ENCODE measurements at places on chromosomes 7 and 10.

- peak; percentile 38 for DNase-seq
- H3K4me1 ChIP-seq = peaks cover 33% of the 10 kb centered on the region
- peaks cover 29% of the 10 kb centered on the region for H3K36me3 ChIP-seq
- H3K27me3 ChIP-seq = no peaks in the 10 kb centered on the region
Observed at GRCh38 chr7:151114151-151115090, 28.1 kb downstream of the AGAP3 start.

DNA sequence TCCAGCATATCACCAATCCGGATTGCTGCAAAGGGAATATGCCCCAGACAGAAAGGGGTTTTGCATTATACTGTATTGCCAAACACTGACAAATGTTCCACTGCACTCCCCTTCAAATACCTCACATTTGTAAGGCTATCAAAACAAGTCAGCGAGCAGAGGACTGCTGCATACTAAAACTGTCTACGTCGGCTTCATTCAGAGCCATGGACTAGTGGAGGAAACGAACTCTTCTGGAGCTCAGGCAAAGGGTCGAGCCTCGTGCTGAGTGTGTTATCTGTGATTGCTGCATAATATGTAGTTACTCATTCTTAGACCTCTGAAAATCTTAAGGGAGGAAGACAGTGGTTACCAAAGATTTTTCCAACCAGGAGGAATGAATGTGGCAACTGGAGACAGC is 200.2 kb downstream of the DYNC1I1 start:
- H3K36me3 ChIP-seq = no peaks in the 10 kb centered on the region
- no peak overlapping the region for H3K27ac ChIP-seq
- no peak for DNase-seq
- no peaks in the 10 kb centered on the region for H3K4me1 ChIP-seq
- no peak overlapping the region for H3K4me3 ChIP-seq
- H3K27me3 ChIP-seq = no peaks in the 10 kb centered on the region

- no peaks in the 10 kb centered on the region for H3K4me1 ChIP-seq
- no peak overlapping the region for H3K4me3 ChIP-seq
- no peaks in the 10 kb centered on the region for H3K27me3 ChIP-seq
- H3K36me3 ChIP-seq = no peaks in the 10 kb centered on the region
- no peak overlapping the region for H3K27ac ChIP-seq
Observed at GRCh38 chr7:147804032-147804431, 786.5 kb upstream of the C7orf33 start.

DNA sequence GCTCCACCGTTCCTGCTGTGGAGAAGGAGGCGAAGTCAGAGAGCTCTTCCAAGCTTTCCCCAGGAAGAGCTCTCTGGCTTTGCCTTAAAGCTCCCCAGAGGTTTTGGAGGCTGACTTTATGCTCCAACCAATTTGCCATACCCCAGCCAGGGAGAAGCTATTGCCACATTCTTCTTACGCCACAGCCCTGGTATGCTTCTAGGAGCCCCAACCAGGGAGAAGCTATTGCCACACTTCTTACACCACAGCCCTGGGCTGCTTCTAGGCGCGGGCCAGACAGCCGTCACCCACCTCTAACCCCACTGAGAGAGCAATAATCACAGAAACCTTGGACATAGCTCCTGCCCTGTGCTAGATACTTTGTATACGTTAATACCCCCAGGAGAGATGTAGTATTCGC is 951 bp downstream of the ELOVL3 start:
- no peak overlapping the region for H3K4me3 ChIP-seq
- H3K36me3 ChIP-seq = no peaks in the 10 kb centered on the region
- H3K4me1 ChIP-seq = peaks cover 20% of the 10 kb centered on the region
- peaks cover 38% of the 10 kb centered on the region for H3K27me3 ChIP-seq
- no peak overlapping the region for H3K27ac ChIP-seq
- peak; percentile 80 for DNase-seq

DNA sequence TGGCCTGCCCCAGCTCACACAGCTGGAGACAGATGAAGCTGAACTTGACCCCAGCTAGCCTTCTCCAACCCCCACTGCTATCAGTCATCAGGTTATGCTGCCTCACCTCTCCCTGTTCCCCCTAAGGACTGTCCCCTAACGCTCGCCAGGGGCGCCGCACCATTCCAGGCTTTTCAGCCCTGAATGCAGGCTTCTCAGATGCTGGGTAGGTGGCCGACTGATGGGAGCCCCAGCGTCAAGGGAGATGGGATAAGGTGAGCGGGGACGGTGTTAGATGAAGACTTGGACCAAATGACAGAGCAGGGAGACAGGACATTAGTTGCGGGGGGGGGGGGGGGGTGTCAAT is 15.8 kb upstream of the OPALIN start:
- no peaks in the 10 kb centered on the region for H3K36me3 ChIP-seq
- no peaks in the 10 kb centered on the region for H3K27me3 ChIP-seq
- peaks cover 3% of the 10 kb centered on the region for H3K4me1 ChIP-seq
- no peak overlapping the region for H3K4me3 ChIP-seq
- DNase-seq = no peak

- no peaks in the 10 kb centered on the region for H3K36me3 ChIP-seq
- no peak for DNase-seq
- H3K4me1 ChIP-seq = no peaks in the 10 kb centered on the region
- H3K27ac ChIP-seq = no peak overlapping the region
Observed at GRCh38 chr10:9811601-9812000, 1206.1 kb upstream of the CELF2 start.

GRCh38 chr10:88901984-88902789 is 22.1 kb downstream of the STAMBPL1 start:
- no peak overlapping the region for H3K27ac ChIP-seq
- no peaks in the 10 kb centered on the region for H3K27me3 ChIP-seq
- no peaks in the 10 kb centered on the region for H3K36me3 ChIP-seq
- no peak for DNase-seq
- H3K4me3 ChIP-seq = no peak overlapping the region
- H3K4me1 ChIP-seq = no peaks in the 10 kb centered on the region

- H3K4me1 ChIP-seq = no peaks in the 10 kb centered on the region
- H3K36me3 ChIP-seq = peaks cover 1% of the 10 kb centered on the region
- no peak for DNase-seq
- H3K4me3 ChIP-seq = no peak overlapping the region
- H3K27ac ChIP-seq = no peak overlapping the region
Observed at GRCh38 chr7:10930551-10930950, 43.1 kb upstream of the PHF14 start.

DNA sequence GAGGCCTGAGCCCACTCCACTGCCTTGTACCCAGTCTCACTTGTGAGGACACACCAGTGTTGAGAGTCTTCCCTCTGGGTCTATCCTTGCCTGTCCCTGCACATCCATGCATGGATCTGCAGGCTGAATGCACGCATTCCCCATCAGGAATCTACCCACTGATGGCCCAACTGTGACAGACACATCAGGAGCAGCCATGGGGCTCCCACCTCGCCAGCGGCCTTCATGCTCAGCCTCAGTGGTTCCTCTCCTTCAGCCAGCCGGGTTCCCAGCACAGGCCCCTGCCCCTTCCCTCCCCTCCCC is 21.3 kb downstream of the ANTXRL start:
- H3K4me3 ChIP-seq = no peak overlapping the region
- H3K4me1 ChIP-seq = peaks cover 7% of the 10 kb centered on the region

DNA sequence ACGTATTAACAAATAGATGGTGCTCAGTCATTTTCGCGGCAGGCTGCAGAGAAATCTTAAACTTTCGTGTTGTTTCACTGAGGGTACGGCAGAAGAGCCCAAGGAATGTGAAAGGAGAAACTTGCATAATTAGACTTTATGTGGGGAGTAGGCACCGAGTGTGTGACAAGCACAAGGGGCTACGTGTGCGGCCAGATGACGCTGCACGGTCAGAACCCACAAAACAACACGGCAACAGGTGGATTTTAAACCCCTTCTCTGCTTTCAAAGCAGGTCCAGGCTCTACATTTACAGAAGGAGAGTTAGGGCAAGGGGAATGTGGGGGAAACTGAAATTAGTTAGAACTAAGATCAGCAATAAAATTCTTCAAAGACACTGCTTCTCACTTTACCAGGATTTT is 392 bp upstream of the UCN3 start:
- H3K27me3 ChIP-seq = no peaks in the 10 kb centered on the region
- no peaks in the 10 kb centered on the region for H3K36me3 ChIP-seq
- DNase-seq = no peak
- no peak overlapping the region for H3K4me3 ChIP-seq
- H3K4me1 ChIP-seq = no peaks in the 10 kb centered on the region
- H3K27ac ChIP-seq = no peak overlapping the region

DNA sequence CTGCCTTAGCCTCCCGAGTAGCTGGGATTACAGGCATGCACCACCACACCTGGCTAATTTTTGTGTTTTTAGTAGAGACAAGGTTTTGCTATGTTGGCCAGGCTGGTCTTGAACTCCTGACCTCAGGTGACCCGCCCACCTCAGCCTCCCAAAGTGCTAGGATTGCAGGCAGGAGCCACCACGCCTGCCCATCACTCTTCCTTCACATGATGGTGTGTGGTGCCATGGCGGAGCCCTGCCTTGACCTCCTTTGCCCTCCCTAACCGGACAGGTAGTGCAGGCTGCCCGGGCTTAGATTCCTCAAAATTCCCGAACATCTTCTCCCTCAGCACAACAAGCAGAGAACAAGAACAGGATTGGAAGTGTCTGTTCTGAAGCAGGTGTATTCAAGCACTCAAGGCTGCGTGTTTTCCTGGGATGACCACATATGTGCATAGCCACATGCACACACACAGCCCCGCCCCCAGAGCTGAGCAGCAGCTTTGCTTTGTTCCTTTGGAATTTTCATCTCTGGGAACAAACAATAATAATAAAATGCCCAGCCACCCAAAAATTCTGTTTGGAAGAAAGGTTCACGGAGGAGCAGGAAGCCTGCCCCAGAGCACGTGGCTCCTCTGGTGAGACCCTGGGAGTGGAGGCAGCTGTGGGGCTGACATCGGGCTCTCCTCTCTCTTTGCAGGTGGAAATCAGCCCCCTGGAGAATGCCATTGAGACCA is 131.3 kb upstream of the NPS start:
- no peak for DNase-seq
- H3K27me3 ChIP-seq = no peaks in the 10 kb centered on the region
- peaks cover 32% of the 10 kb centered on the region for H3K36me3 ChIP-seq

DNA sequence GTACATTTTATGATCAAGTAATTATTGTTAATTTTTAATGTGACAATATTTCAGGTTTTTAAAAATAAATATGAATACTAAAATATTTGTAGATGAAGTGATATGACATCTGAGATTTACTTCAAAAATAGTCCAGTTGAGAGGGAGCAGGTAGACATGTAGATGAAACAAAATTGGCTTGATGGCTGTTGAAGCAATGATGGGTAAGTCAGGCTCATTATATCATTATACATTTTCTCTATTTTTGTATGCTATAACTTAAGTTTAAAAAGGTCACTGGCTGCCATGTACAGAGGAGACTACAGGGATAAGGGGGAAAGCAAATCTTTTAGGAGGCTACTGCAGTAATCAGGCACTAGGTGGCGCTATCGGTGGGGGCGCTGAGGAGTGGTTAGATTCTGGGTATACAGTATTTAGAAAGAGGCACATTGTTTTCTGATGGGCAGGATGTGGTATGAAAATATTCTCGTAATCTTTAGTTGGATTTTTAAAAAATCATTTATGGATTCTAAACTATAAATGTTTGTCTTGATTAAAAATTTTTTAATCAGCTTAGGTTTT is 189.8 kb upstream of the IMMP2L start:
- H3K36me3 ChIP-seq = no peaks in the 10 kb centered on the region
- H3K4me3 ChIP-seq = no peak overlapping the region
- no peaks in the 10 kb centered on the region for H3K27me3 ChIP-seq

DNA sequence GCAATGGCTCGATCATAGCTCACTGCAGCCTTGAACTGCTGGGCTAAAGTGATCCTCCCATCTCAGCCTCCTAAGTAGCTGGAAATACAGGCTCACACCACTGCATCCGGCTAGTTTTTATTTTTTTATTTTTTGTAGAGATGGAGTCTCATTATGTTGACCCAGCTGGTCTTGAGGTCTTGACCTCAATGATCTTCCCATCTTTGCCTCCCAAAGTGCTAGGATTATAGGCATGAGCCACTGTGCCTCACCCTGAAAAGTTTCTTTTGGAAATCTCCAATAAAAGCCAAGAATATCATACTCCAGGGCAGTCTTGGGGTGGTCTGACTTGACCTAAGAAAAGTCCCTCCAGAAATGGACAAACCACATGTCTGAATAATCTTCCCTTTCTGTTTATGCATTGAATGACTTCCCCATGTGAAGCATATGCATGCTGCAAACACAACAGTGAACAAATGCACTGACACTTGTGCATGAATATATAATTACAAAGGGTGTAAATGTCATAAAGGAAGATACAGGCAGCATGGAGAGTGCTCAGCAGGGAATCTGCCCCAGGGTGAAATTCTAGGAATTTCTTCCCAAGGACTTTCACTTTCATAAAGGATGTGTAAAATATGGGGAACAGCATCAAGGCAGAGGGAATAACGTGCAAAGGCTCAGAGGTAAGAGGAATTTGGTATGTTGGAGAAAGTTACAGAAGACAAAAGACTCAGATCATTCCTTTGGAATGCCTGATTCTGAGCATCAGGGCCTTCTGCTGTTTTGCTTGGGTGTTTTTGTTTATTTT is 142.4 kb upstream of the LYZL1 start:
- peak; percentile 82 for DNase-seq
- H3K4me1 ChIP-seq = peaks cover 17% of the 10 kb centered on the region
- H3K36me3 ChIP-seq = no peaks in the 10 kb centered on the region
- H3K27ac ChIP-seq = peak overlapping the region; percentile 8
- H3K27me3 ChIP-seq = no peaks in the 10 kb centered on the region
- no peak overlapping the region for H3K4me3 ChIP-seq

DNA sequence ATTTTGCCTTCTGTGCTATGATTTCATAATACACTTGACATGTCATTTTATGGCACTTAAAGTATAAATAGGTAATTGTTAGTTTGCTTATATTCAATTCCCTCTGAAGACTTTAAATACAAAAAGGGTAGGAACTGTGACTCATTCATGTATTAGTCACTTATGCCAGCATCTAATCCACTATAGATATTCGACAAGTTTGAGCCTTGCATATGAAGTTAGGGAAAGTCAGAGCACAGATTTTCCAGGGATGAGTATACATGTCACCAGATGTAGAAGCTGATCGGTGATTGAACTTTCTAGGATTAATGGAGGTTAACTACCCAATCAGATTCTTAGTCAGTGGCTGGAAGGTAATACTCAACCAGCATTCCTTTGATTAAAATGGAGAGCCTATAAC is 1321.5 kb downstream of the XPNPEP1 start:
- no peak for DNase-seq
- H3K4me1 ChIP-seq = peaks cover 11% of the 10 kb centered on the region
- no peak overlapping the region for H3K27ac ChIP-seq
- no peaks in the 10 kb centered on the region for H3K36me3 ChIP-seq
- H3K4me3 ChIP-seq = no peak overlapping the region
- H3K27me3 ChIP-seq = no peaks in the 10 kb centered on the region

DNA sequence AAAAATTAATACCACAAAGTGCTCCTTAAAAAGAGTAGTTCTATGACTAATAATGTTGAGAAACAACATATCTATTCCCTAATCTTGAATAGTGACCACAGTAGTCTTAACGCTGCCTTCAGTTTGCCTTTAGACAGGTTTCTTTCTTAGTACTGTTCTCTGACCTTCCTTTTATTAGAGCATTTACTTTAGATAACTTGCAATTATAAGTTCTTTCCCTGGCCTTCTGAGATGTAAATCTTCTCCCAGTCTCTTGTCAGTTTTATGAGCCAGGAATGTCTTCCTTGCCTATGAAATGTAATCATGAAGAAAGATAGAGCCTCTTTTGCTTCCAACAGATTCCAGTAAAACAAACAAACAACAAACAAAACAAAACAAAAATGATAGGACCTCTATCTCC is 1119.8 kb upstream of the LRRTM3 start:
- H3K4me1 ChIP-seq = no peaks in the 10 kb centered on the region
- DNase-seq = no peak
- no peaks in the 10 kb centered on the region for H3K36me3 ChIP-seq

- no peak overlapping the region for H3K27ac ChIP-seq
- H3K27me3 ChIP-seq = no peaks in the 10 kb centered on the region
- no peaks in the 10 kb centered on the region for H3K36me3 ChIP-seq
- peaks cover 2% of the 10 kb centered on the region for H3K4me1 ChIP-seq
Observed at GRCh38 chr10:68156373-68157185, 47.3 kb downstream of the MYPN start.
